EH (cell line): ENCODE measurements at places on chromosomes 13 and 19.

- DNase-seq: no peak
These were observed 660.6 kb downstream of the EFNB2 start for GRCh38 chr13:105874814-105875213.

GRCh38 chr13:100211016-100211710 is 122.3 kb downstream of the PCCA start:
- peak; percentile 68 for DNase-seq

- DNase-seq: no peak
These were observed 17.1 kb downstream of the HNRNPM start for GRCh38 chr19:8461891-8462290.

- no peak for DNase-seq
These were observed 4.8 kb downstream of the CD209 start for GRCh38 chr19:7742575-7742974.

- no peak for DNase-seq
These were observed 81.9 kb downstream of the RAB20 start for GRCh38 chr13:110479648-110480047.

DNA sequence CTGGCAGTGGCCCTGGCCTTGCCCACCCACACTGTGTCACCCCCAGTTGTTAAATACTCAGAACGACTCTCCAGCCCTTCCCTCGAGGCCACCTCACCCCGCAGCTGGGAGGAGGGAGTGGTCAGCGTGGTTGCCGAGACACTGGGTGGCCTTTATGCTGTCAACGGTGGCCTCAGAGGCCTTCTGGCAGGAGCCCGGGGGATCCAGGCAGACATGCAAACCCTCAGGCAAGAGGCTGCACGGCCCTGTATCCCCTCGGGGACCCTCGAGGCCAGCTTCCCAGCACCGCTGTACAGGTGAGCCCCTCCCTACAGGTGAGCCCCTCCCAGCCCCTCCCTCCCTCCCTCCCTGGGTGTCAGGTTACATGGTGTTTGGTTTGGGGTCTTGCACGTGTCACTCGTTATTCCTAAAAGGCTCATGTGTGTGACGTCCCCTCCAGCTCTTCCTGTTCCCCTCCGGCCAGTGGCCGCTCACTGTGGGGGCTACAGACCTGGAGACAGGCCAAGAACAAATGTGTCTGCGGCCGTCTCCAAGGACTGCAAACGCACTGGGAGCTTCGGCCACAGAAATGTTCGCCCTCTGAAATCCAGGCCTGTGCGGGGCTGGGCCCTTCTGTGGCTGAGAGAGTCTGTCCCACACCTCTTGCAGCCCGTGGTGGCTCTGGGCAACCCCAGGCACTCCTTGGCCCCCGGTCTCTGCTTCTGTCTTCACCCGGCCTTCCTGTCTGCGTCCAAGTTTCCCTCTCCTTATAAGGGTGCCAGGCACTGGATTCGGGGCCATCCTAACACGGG is at the start of gene TEKTIP1:
Gene TEKTIP1 (plus strand): TSS at position 210 of the 791 bp plus-strand sequence. CDS start 4 bp downstream, at position 214.
- no peak for DNase-seq

- DNase-seq: peak; percentile 75
These were observed 36.7 kb upstream of the LPAR6 start for GRCh38 chr13:48449656-48450055.

DNA sequence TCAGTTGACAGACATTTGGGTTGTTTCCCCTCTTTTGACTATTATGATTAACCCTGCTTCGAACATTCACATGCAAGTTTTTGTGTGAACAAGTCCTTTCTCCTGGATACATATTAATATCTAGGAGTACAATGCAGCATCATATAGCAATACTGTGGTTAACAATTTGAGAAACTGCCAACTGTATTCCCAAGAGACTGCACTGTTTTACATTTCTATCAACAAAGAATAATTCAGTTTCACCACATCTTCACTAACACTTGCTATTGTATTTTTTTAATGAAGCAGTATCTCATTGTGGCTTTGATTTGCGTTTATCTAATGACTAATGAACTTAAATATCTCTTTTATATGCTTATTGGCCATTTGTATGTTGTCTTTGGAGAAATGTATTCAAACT is 184.6 kb upstream of the NBEA start:
- DNase-seq: peak; percentile 2

DNA sequence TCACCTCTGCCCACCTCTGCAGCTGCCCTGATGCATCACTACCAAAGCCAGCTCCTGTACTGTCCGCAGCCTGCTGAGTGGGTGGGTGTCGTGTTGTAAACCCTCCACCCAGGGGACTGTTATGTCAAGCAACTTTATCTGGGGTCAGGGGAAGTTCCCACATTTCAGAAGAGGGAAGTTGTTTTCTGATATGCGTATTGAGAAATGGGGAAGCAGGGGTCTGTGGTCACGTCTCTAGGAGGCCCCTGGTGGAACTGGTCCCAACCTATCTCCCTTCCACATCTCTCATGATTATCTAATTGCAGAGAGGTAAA is 31.2 kb downstream of the CLEC17A start:
- no peak for DNase-seq

DNA sequence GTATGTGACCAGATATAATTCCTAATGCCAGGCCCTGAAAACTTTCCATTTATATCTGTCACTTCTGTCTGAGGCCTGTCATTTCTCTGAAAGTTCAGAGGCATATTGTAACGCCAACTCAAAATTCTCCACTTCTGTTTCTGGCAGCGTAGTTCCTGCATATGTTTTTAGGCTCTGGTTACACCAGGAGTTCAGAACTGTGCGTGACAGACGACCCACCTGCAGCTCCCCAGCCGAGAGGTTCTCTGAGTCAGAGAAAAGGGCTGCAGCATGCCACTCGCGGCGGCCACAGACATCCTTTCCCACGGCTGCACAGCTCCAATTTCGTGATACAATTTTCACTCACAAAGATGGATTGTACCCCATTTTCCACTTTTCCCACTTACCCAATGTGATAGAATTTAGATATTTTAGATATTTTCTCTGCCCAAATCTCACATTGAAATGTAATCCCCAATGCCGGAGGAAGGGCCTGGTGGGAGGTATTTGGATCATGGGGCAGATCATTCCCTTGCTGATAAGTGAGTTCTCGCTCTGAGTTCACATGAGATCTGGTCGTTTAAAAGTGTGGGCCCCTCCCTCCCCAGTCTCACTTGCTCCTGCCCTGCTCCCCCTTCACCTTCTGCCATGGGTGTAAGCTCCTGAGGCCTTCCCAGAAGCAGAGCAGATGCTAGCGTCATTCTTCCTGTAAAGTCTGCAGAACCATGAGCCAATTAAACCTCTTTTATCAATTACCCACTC is 308.1 kb downstream of the LIG4 start:
- no peak for DNase-seq

DNA sequence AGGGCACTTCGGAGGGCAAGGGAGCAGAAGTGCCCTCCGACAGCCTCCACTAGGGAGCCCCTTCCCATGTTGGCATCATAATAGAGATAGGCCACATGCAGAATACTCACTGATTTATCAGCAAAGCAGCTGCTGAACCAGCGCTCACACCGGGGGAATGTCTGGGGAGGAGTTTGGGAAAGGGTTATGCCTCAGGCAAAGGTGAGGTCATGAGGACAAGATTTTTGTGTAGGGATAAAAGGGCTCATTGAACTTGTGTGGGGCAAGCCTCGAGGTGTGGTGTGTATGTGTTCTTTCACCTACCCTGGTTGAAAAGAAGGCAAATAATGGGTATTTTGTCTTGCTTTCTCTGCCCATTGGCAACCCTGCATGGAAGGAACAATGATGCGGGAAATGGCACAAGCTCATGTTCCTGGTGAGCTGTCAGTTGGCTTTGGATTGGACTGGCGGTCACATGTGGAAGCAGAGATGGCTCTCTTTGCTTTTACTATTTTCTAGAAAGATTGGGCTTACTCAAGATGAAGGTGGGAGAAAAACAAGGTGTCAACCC is 39.1 kb upstream of the SLC7A9 start:
- no peak for DNase-seq

DNA sequence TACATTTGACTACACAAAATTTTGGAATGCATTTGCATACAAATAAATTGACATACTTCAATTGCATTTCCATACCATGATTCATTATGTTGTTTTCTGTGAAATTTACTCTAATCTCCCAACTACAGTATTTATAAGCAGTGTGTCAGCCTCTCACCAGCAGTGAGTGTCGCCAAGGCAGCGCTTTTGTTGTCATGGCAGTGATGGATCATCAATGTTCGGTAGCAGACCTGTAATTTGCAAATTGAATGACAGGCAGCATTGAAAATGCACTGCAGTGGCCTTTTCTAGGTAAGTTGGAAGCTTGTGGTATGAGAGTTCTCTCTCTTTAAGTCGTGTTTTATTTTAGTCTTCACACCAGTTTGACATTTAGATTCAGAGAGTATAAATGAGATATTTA is 534.1 kb downstream of the PCDH17 start:
- DNase-seq: no peak

DNA sequence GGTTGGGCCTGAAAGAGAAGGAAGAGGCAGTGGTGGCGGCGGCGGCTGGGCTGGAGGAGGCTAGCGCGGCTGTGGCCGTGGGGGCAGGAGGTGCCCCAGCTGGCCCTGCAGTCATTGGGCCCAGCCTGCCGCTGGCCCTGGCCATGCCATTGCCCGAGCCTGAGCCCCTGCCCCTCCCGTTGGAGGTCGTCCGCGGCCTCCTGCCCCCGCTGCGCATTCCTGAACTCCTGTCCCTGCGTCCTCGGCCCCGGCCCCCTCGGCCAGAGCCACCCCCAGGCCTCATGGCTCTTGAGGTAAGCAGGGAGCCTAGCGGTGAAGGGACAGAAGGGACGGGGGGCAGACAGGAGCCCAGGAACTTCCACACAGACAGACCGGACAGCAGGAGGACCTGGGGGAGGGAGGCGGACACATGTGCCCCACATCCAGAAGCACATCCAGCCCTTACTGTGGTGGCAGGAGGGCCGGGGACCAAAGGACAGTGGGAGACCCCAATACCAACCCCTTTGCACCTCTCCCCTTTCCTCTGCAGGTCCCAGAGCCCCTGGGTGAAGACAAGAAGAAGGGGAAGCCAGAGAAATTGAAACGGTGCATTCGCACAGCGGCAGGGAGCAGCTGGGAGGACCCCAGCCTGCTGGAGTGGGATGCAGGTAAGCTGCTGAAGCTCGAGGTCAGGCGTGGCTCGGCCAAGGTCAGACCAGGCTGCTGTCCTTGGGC is 5.0 kb downstream of the RBM42 start:
- no peak for DNase-seq

GRCh38 chr13:109541081-109541480 is 245.3 kb downstream of the IRS2 start:
- DNase-seq: no peak

- DNase-seq: no peak
These were observed 7.0 kb upstream of the F10 start for GRCh38 chr13:113115363-113116205.

- no peak for DNase-seq
These were observed 384.8 kb downstream of the SLC7A1 start for GRCh38 chr13:29210676-29211075.

DNA sequence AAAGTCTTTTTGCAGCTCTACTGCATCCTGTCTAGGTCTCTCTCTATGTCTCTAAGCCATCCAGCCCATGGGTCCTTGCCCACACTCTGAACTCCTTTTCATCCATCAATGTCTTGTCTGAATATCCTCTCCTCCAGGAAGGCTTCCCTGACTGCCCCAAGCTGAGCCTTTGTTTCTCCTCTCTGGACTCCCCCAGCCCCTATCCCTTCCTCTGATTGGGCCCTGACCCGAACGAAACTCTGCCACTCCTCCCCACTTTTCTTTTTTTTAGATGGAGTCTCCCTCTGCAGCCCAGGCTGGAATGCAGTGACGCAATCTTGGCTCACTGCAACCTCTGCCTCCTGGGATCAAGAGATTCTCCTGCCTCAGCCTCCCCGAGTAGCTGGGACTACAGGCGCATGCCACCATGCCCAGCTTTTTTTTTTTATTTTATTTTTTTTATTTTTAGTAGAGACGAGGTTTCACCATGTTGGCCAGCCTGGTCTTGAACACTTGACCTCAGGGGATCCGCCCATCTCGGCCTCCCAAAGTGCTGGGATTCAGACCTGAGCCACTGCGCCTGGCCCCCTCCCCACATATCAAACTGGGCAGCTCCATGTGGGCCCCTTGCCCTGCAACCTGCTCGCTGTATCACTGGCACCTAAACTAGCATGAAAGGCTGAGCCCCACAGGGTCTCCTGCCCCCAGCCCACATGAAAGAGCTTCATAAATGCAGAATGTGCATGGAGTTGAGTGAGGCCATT is 870 bp upstream of the UNC13A start:
- DNase-seq: no peak

DNA sequence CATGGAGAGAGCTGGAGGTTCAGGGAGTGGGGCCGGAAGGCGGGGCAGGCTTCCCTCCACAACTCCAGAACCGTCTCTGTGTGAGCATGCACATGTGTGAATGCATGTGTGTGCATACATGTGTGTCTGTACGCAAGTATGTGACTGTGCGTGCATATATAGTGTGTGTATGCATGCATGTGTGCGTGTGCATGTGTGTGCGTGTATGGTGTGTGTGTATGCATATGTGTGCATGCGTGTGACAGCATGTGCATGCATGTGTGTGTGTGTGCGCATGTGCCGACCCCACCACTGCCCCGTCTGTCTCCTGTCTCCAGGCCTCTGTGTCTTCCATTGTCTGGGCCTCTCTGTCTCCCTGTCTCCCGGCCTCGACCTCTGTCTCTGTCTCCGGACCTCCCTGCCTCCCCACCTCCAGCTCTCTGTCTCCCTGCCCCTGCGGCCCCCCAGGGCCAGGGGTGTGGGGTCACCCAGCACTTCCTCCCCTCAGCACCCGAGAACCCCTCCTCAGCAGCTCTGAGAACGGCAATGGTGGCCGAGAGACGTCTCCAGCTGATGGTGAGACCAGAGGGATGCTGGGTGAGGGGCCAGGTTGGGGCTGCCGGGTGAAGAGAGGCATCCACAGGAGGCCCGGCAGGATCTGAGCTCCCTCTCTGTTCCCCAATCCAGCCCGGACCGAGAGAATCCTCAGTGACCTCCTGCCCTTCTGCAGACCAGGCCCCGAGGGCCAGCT is 22.5 kb downstream of the ARHGEF1 start:
- DNase-seq: no peak

GRCh38 chr13:47415048-47415447 is 518.2 kb upstream of the HTR2A start:
- peak; percentile 59 for DNase-seq

GRCh38 chr19:6273701-6274601 is 5.8 kb downstream of the MLLT1 start:
- DNase-seq: peak; percentile 97

- DNase-seq: peak; percentile 14
These were observed 77.4 kb downstream of the CYSLTR2 start for GRCh38 chr13:48731001-48731658.
